Stimulated activated CD8-positive, alpha-beta memory T cell treated with anti-CD3 and anti-CD28 coated beads, Interleukin-15, amount 100 ng/mL, for 4 hours (primary cell): ENCODE measurements at places on chromosomes 4 and X.

DNA sequence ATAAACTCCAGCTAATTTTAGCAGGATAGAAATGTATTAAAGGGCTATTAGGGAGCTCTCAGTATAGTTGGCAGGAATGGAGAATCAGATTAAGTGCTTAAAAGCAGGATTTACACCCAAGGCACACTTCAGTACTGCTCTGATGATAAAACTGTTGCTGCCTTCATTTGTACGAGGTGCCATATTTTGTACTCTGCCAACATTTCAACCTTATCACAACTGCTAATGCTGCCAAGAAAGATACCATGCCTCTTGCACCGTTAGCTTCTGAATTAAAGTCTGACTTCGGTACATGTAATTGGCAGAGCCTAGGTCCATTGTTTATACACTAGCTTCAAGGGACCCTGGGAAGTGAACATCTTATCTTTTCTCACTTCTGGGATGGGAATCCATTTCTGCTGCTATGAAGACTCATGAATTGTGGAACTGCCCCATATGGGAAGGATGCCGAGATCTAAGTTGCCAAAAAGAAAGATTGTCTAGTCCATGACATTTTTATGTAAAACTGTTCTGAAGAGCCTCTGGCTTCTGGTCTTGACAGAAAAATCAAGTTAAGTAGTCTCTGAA lies 624.0 kb upstream of the IGFBP7 start:
- DNase-seq, result no peak

GRCh38 chr4:81946996-81947395 lies 426.8 kb downstream of the HNRNPD start:
- DNase-seq, result no peak

- no peak for DNase-seq
Observed at GRCh38 chrX:22159071-22159470, 113.6 kb upstream of the CBLL2 start.

DNA sequence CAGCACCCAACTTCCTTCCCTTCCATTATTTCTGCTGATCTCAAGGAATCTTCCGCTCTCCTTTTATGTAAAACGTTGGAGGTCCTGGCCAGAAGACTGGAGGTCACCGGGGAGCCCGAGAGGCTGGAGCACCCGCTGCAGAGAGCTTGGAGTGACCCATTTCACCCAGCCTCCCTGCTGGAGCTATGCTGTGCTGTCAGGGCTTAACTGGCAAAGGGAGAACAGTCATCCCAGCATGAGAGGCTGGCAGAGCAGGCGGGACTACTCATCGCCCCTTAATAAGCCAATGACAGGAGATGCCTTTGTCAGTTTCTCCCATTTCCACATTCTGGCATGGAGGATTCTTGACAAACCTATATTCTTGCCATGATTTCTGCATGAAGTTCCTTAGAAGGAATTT lies 98.9 kb downstream of the GATB start:
- no peak for DNase-seq

DNA sequence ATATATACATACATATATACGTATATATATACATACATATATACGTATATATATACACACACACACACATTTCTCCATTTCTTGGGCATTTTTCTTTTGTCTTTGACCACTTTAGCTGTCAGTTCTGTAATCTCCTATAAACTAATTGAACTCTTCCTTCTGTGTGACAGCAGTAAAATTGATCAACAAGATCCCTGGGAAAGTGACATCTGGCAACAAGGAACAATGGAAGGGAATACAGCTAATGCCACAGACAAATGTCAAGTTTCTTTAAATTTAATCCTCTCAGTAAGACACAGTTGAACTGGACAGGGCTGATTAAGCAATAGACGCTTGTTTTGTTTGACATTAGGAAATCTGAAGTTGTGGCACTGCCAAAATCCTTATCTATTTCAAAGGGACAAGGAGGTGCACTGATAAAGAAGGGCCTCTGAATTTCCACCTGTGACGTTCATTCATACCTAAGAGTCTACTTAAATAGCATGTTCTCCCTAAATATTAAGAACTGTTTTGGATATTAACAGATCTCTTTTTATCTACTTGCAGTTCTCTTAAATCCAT lies 126.9 kb downstream of the RNF150 start:
- no peak for DNase-seq

DNA sequence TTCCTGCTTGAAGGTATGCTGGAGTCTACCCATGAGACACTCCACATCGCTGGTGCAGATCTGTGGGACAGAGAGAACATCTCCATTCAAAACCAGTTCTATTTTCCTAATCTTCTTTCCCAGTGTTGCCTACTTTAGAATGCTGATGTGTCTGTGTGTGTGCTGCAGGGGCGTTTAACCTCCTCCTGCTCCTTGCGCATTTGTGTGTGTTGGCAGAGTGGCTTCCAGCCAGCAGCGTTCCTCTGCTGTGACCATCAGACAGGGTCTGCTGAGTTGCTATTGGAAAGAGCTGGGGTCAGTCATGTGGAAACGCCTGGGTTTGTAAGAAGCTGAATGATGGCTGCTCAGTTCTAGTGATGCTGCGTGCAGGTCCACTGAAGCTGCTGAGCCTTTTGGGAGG lies 223.6 kb downstream of the RBMX2 start:
- DNase-seq, result no peak

DNA sequence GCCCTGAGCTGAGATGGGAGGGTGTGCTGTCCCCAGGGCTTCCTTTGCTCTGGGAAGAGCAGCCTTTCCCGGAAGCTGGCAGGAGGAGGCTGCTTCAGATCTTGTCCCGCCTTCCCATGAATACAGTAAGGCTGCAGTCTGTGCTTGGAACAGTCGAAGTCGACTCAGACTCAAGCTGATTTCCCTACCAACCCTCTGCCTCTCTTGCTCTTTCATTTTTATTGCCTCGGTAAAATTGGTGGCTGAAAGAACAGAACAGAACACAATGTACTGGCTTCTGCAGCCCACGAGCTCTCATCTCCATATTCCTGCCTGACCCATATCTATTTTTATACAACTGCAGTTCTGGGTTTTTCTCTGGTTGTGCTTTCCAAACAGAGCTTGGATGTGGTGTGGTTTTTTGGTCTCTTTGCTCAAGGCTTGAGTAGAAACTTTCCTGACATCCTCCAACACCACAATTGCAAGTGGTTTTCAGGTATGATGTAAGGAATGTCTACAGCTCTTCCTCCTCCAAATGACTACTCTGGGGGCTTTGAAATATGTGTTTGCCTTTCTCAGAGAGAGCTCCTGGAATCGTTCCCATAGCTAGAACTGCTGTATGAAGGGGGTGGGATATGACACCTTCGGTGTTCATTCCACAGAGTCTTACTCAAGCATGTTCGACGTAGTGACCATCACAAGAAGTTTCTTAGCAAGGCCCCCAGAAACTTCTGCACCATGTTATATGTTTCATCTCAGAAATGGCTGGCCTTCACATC lies 61.3 kb downstream of the ENPP6 start:
- DNase-seq, result no peak

DNA sequence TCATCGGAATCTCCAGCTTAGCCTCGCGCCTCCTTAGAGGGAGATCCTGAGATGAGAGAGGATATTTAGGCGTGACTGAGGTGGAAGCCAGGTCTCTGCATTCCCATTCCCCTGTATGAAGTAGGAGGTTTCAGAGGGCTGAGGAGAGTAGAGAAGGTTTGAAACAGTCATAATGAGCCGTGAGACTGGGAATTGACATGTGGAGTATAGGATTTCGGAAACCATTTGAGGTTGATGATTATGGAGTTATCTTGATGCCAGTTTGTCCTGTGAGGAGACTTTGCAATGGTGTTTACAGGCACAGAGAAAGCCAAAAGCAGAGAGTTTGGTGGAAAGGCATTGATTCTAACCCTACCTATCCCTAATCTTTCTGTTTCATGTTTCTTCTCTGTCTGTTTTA lies 2.0 kb downstream of the CHST7 start:
- no peak for DNase-seq

DNA sequence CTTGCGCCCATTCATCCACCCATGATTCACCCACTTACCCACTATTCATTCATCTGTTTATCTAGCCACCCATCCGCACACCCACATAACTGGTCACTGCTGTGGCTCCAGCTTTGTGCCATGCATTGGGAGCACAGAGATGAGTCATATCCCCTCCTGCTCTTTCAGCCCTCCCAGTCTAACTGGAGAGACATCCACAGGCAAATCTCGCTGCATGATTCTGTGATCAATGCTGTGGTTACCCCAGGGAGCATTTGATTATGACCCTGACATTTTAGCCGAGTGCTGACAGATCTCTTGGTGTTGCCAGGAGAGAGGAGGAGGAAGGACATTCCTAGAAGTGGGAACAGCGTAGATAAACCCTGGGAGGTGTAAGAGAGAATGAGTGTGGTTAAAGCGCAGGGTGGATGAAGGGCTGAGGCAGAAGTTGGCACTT lies 10.4 kb upstream of the PORCN start:
- DNase-seq, result no peak

GRCh38 chr4:158217763-158218162 lies 7.5 kb downstream of the TMEM144 start:
- DNase-seq, result no peak

DNA sequence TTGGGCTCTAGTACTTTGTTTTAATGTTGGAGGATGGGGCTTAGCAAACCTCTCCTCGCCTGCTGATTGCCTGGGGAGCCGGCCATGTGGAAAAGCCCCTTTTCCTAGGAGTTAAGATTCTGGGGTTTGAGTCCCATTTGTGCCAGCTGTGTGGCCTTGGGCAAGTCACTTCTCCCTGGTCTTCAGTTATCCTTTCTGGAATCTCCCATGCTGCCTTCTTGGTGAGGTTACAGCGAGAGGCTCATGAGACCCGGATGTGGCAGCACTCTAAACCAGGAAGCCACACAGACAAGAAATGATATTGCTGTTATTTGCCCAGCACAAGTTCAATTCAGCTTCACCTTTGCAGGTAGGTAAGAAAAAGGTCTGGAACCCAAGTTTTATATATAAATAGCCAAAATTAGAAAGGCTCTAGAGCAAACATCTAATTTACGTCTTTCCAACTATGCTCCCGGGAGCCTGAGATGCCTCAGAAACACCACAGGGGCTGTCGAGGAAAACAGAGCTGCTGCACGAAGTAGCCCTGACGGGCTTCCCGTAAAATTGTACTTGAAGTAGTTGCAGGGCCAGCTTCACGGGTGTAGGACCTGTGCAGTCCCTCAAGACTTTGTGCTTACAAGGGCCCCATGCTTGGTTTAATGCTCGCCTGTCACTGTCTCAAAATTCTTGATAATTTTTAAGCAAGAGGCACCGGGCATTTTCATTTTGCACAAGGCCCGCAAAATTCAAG lies 8.3 kb upstream of the SASH3 start:
- no peak for DNase-seq

DNA sequence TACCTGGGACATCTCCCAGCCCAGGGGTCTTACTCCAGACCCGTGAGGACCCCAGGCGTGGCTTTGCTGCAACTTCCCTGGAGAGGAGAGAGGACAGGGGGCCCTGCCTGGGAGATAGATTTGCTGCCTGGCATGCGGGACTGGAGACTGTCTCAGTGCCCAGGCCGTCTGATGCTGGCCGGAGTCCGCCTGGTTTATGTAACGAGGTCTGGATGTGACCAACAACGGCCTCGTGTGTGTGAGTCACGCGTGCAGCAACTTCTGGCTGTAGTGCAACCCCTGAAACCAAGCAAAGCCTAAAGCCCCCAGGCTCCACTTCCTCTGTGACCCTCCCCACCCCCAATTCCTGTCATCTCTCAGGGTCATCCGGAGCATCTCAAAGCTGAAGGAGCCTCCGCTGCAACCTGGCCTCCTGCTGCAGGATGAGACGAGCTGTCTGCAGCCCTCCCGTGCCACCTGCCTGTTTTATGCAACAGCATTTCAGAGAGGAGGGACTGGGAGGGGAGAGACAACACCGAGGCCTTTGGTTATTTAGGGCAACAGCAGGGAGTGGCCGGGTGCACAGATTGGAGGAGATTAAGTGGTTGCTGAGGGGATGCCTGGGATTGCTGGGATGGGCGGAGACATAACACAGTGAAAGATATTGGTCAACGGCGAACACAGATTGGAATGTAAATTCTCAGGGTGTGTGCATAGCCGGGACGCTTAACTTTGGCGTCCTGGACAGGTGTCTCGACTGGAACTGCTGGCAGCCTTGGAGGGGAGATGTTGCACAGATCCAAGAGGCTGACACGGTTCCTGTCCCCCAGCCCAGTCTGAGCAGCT lies 16.0 kb downstream of the XG start:
- no peak for DNase-seq

DNA sequence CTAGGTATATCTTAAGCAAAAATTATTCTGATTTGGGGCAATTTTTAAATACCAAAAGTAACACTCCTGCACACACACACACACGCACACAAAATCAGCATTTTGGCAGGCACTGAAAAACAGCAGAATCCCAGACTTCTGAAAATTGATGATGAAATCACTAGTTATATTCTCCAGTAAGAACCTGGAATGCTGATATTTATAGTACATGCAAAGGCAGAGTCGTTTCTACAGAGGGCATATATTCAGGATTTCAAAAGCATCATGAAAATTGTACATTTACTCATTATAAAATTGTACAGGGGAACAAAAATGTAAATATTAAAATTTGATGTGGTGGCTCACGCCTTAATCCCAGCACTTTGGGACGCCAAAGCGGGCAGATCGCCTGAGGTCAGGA lies 352.5 kb upstream of the PITX2 start:
- no peak for DNase-seq

DNA sequence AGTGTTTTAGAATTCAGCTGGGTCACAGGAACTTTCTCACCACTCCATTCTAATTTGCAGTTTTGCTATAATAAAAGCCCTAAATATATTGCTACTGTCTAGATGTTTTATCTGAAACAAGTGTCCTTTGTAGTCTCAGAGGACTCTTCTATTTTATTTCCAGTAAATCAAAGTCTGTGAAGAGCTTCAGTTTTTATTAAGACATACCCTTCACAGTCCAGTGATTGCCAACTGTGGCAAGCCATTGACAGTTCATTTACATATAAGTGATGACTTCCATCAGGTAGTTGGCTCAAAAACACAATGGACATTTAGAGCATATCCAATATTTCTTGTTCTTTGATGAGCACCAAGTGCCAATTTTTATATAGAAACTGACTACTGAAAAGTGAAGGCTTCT lies 466.1 kb downstream of the IQCM start:
- DNase-seq, result no peak
